ENCODE measurements at places on chromosomes 2 and 18.

- DNase-seq, result no peak
Observed at GRCh38 chr18:44107187-44107586, 573.5 kb upstream of the SETBP1 start.

DNA sequence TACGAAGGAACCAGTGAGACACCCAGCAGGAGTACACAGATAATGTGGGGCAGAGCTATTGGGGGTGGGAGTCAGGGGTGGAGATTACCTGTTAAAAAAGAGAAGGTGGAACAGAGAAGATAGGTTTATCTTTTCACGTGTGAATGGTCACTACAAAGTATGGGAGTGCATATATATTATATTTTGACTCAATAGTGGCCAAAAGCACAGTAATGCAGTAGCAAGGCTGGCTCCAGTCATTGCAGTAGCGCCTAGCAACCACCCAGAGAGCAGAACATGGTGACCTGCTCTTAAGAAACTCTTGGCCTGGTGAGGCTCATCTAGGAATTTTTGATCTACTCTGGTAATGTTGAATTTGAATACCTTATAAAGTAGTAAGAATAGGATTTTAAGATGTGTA, 1.0 kb downstream of the IMPACT start:
- DNase-seq, result no peak

GRCh38 chr2:144533221-144533620, 13.3 kb upstream of the ZEB2 start:
- no peak for DNase-seq

- no peak for DNase-seq
Observed at GRCh38 chr2:237488901-237489860, 2.1 kb downstream of the MLPH start.

GRCh38 chr2:238595750-238596570, 169.2 kb downstream of the ASB1 start:
- no peak for DNase-seq

DNA sequence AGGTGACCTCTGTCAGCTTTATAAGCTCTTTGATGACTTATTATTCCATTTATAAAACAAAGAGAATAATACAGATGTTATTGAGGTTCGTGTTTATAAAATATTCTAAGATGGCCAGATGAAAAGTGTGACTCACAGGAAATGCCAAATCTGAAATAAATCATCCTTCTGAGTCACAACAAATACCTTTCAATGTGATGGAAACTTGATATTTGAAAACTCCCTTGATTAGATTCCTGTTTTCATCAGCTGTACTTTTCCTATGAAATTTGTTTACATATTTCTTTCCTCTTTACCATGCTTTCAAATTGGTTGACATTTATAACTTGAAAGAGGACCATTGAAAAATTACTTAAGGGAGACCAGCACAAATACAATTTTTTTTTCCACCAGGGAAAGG, 30.6 kb upstream of the PPP1R1C start:
- no peak for DNase-seq

Data from GDM1 (cell line).